Myocyte (in vitro differentiated cells): ENCODE measurements at places on chromosomes 4 and X. TPM values are rescaled to one million over a fixed set of nuclear protein-coding genes. Genes with fewer than 3 reads are reported as not detected.

Gene TRIM60
- total RNA-seq = not detected in 2 replicates

Gene CFI
- 1.4 and 1.5 TPM in 2 replicates for total RNA-seq

Gene PORCN
- 33.1 and 34.2 TPM in 2 replicates for total RNA-seq

Gene KLHL13
- total RNA-seq = 0.05 and 0.11 TPM in 2 replicates

Gene FGF16
- total RNA-seq = not detected in 2 replicates

Gene WDFY3
- 46.3 and 69.6 TPM in 2 replicates for total RNA-seq

Gene RASGEF1B
- 0.21 TPM in 1 of 2 replicates, not detected in the other for total RNA-seq

Gene TEX11
- not detected in 2 replicates for total RNA-seq

GRCh38 chrX:49977319-49978090 is 55.1 kb downstream of the CLCN5 start:
- DNase-seq = peak; percentile 85

- no peak for DNase-seq
These were observed 73.9 kb downstream of the ARHGAP24 start for GRCh38 chr4:85548841-85549240.

DNA sequence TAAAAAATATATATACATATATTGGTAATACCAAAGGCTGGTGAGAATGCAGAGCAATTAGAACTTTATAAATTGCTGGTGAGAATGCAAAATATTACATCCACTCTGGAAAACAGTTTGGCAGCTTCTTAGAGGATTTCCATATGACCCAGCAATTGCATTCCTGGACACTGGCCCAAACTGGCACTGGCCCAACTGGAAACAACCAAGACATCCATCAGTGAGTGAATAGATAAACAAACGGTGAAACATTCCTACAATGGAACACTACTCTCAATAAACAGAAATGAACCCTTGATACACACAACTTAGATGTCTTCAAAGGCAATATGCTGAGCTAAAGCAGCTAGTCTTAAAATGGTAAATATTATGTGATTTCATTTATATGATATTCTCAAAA is 524.2 kb downstream of the IQCM start:
- DNase-seq = peak; percentile 27

GRCh38 chrX:71100581-71101505 is 5.2 kb downstream of the FOXO4 start:
- no peak for DNase-seq

DNA sequence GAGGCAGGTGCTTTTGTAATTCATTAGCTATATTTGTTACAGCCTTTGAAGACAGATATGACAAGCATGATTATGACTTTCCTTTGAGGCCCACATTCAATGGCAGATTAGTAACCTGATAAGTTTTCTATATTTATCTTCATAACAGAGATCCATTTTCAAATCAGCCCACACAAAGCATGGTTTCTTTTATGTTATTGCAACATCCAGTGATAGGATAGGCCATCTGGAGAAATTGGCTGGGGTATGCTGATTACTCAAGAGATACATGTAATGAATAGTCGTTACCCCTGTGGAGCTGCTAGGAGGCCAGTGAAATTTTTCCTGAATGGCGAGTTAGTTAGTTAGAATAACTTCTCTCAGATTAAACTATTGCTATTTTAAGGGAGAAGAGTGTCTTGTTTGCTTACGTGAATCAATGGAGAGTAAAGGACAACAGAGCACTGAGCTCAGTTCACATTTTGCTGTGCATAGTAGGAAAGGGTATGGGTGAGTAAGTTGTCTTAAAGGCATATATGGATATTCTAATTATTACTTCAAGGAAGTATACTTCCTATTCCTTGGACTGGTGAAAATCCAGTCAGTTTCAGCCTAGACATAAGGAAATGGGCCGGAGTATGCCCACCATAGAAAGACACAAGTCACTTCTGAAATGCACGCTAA is 79.2 kb upstream of the DKK2 start:
- peak; percentile 60 for DNase-seq

GRCh38 chr4:107050525-107051135 is 14.5 kb upstream of the DKK2 start:
- peak; percentile 27 for DNase-seq

GRCh38 chrX:6448003-6448402 is 86.9 kb downstream of the VCX3A start:
- DNase-seq = peak; percentile 7

- DNase-seq = no peak
These were observed 51.0 kb downstream of the WFS1 start for GRCh38 chr4:6320663-6321062.

DNA sequence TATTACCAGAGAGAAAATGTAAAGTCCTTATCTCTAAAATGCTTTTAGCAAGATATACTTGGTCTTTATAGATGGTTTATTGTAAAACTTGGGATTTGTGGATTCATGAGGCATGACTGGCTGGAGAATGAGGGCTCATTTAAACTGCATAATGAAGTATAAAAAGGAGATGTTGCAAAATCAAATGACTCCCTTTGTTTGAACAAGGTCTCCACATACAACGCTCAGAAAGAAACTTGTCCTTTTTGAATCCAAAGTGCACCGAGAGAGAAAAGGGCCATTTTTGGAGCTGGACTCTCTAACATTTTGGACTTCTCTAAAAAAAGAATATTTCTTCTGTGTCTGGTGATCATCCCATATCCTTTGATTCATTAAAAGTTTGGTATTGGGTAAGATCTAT is 7.7 kb upstream of the EIF1AX start:
- no peak for DNase-seq
